ENCODE measurements at places on chromosomes 2 and 18. TPM values are rescaled to one million over a fixed set of nuclear protein-coding genes. Genes with fewer than 3 reads are reported as not detected.

The ANKRD36C gene
- total RNA-seq = 6.8 TPM

The MAL gene
- 3.9 TPM for total RNA-seq

The GBX2 gene
- total RNA-seq = not detected

- no peak for DNase-seq
Observed at GRCh38 chr2:104944495-104944894, 90.6 kb downstream of the POU3F3 start.

The HOXD12 gene
- not detected for total RNA-seq

DNA sequence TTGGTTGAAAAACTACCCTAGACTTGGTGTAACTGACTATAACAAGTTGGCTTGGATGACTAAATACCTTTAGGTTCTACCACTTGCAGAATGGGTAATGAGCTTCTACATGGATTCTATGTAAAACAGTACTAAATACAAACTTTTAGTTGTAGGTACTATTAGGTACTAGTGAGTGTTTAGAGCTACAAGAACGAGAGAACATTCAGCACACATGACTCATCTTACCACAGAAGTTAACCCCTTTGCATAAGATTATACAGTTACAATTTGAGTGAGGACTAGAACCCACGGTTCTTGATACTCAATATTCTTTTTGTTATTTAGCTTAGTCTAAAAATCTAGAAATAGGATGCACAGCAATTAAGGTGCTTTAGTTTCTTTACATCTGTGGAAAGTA, 101.7 kb upstream of the TFCP2L1 start:
- DNase-seq = no peak

The TMEM169 gene
- total RNA-seq = 0.15 TPM

GRCh38 chr2:149205143-149205542, 125.2 kb upstream of the LYPD6 start:
- no peak for DNase-seq

DNA sequence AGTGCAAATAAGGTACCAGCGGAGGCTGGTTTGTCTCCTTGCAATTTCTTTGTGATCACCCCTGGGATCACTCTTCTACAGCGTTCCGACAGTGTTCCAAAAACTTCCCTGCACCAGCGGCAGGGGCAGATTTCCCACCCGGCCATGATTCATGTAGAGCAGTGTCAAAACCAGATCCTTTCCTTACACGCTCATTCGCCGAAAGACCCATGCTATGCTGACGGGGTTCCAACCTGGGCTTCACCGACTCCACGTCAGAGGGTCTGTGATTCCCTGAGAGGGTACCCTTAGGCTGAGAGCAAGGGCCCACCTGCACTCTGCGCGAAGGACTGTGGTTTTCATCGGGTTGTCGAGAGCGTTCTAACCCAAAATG, 423 bp upstream of the TTC27 start:
- peak; percentile 48 for DNase-seq

- DNase-seq = no peak
Observed at GRCh38 chr2:119245076-119245840, 21.6 kb downstream of the STEAP3 start.

The AGAP1 gene
- 22.3 TPM for total RNA-seq
